DND-41 (cell line): ENCODE measurements at places on chromosomes 16 and 17.

- H3K27me3 ChIP-seq: peaks cover 20% of the 10 kb centered on the region
- H3K4me1 ChIP-seq: no peaks in the 10 kb centered on the region
- DNase-seq: no peak
Measured at GRCh38 chr16:85711982-85712587, 23.3 kb upstream of the GINS2 start.

GRCh38 chr17:17542906-17543635, 46.9 kb upstream of the RASD1 start:
- H3K27me3 ChIP-seq: no peaks in the 10 kb centered on the region
- H3K27ac ChIP-seq: no peak overlapping the region
- no peaks in the 10 kb centered on the region for H3K36me3 ChIP-seq
- no peak for DNase-seq

- H3K27ac ChIP-seq: no peak overlapping the region
- H3K4me1 ChIP-seq: no peaks in the 10 kb centered on the region
- no peak overlapping the region for H3K4me3 ChIP-seq
- no peaks in the 10 kb centered on the region for H3K36me3 ChIP-seq
Measured at GRCh38 chr17:18160128-18160856, 23.3 kb upstream of the ALKBH5 start.

GRCh38 chr17:38575781-38576180, 30.0 kb downstream of the SRCIN1 start:
- H3K4me3 ChIP-seq: no peak overlapping the region
- H3K27me3 ChIP-seq: peaks cover 73% of the 10 kb centered on the region
- DNase-seq: no peak
- peaks cover 4% of the 10 kb centered on the region for H3K4me1 ChIP-seq
- no peak overlapping the region for H3K27ac ChIP-seq

GRCh38 chr17:17749025-17749772, 67.9 kb downstream of the RAI1 start:
- H3K27me3 ChIP-seq: no peaks in the 10 kb centered on the region
- DNase-seq: no peak

DNA sequence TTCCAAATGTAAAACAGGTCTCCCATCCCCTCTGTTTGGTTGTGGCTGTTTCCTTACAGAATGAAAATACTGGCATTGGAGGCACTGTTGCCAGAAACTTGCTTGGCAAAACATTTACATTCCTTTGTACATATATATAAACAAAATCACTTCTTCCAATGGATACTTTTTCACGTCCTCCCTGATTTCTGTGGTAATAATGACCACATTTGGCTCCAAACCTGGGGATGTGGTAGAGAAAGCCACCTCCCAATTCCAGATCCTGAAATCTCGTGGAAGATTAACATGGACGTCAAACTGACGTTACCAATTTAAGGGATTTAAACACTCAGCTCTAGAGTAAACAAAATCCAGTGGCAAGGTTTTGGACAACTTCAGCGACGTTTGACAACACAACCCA, 370.8 kb upstream of the ZFHX3 start:
- H3K36me3 ChIP-seq: no peaks in the 10 kb centered on the region
- no peak overlapping the region for H3K27ac ChIP-seq
- no peak for DNase-seq
- H3K4me1 ChIP-seq: no peaks in the 10 kb centered on the region

DNA sequence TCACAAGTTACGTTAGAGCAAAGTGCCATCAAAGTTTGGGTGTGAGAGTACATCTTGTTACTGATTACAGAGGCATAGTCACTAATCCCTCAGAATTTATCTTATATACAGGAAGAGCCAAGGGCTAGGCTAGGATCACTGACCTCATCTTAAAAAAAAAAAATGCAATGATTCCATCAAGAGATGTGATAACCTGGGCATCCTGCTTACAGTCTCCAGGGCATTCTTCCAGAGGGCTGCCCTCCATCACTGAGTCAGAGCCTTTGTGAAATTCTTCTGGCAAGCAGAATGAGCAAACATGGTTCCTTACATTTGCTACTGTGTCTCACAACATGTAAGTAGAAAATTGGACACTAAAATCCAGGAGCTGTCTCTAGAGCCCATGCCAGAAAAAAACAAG, 410.6 kb downstream of the ZFHX3 start:
- no peak for DNase-seq
- no peak overlapping the region for H3K4me3 ChIP-seq
- H3K4me1 ChIP-seq: peaks cover 5% of the 10 kb centered on the region; the same call in 1 of the 2 replicates
- no peak overlapping the region for H3K27ac ChIP-seq
- no peaks in the 10 kb centered on the region for H3K27me3 ChIP-seq

DNA sequence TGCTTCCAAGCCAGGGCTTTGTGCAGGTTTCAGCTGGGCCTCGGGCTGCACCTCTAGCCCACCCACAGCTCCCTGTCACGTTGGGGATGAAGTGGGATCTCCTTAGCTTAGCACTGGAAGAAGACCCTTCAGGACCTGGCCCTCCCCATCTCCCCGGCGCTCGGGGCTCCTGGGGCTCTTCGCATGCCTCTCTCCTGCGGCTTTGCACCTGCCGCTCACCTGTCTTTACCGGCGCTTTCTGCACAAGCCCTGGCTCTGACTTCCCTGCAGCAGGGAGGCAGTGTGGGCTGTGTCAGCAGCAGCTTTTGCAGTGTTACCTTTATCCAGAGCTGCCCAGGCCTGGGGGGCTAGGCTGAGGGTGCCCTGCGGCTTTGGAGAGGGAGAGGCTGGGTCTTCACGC, 52.3 kb downstream of the NT5M start:
- H3K36me3 ChIP-seq: no peaks in the 10 kb centered on the region

- DNase-seq: no peak
- H3K4me1 ChIP-seq: no peaks in the 10 kb centered on the region
- H3K36me3 ChIP-seq: no peaks in the 10 kb centered on the region
- no peaks in the 10 kb centered on the region for H3K27me3 ChIP-seq
- H3K27ac ChIP-seq: no peak overlapping the region
Measured at GRCh38 chr17:2935632-2936031, 127.8 kb downstream of the OR1D5 start.

DNA sequence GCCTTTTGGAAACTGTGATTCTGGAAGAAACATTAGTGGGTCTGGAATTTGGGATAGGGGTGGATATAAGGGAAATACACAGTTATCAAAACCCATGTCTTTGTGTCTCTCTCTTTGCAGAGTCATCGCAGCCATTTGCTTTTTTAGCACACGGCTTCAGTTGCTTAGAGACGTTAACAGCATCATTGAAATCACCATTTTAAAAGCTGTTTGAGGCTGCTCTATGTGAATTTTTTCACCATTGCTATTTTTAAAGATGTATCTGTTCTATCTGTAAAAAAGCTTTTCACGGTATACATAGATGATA, 47.3 kb downstream of the OMG start:
- H3K27ac ChIP-seq: no peak overlapping the region
- DNase-seq: no peak
- peaks cover 32% of the 10 kb centered on the region for H3K36me3 ChIP-seq
- no peaks in the 10 kb centered on the region for H3K27me3 ChIP-seq

DNA sequence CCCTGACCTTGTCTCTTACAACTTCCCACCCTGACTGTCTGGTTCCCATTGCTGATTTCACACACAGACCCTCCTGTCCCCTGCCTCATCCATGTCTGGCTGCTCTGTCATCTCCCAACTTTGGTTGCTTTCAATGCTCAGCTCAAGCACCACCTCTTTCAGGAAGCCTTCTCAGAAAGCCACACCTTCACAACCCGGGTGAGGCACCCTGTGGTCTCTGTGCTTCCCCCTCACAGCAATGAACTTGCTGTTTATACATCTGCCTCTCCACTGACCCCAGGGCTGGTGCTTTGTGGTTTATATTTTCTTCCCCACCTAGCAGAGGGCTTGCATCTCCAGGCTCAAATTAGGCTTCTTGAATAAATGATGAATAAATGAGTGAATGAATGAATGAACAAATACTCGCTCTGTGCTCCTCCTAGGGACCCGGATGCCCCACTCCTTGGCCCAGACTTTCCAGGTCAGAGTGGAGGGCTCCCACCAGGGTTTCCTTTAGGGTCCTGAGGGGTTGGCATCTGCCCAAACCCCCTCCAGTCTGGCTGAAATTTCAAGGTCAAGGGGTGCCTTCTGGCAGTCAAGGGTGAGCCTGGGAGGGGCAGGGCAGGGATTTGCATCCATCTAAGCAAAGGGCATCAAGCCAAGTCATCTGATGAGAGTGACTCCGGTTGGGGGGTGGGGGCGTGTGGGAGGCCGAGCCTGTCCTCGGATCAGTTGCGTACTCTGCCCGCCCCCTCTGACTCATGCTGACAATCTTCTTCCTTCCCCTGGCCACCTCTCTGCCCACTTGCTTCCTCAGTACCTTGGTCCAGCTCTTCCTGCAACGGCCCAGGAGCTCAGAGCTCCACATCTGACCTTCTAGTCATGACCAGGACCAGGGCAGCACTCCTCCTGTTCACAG, at the start of gene ITGAX:
Gene ITGAX (plus strand): TSS at position 783 of the 898 bp plus-strand sequence. CDS start 79 bp downstream, at position 862.
- H3K27ac ChIP-seq: no peak within 1 kb of the TSS
- DNase-seq: peak; percentile 13
- no peak within 1 kb of the TSS for H3K4me3 ChIP-seq
- H3K36me3 ChIP-seq: no peaks in the 10 kb centered on the region
- H3K27me3 ChIP-seq: no peaks in the 10 kb centered on the region

DNA sequence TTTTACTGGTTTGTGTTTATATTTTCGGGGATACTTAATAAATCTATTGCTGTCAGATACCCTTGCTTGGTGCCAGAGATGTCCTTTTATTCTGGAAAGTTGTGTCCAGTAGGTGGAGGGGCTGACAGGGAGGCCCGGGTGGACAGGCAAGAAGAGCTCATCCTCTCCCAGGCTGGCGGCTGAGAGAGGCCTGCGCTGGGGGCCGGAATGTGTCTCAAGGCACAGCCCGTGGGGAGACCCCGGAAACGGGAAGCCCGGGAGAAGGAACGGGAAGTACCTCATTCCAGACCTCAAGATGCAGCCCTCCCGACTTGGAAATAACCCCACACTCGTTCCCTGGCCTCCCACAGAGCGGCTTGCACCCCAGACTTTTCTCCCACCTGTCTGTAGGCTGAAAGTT, 12.5 kb upstream of the DEF8 start:
- DNase-seq: no peak
- no peak overlapping the region for H3K4me3 ChIP-seq
- no peaks in the 10 kb centered on the region for H3K4me1 ChIP-seq
- H3K36me3 ChIP-seq: no peaks in the 10 kb centered on the region
- peaks cover 4% of the 10 kb centered on the region for H3K27me3 ChIP-seq

GRCh38 chr17:57001541-57001940, 23.6 kb downstream of the SCPEP1 start:
- peaks cover 38% of the 10 kb centered on the region; the same call in 1 of the 2 replicates for H3K36me3 ChIP-seq
- no peak for DNase-seq
- no peak overlapping the region for H3K27ac ChIP-seq
- no peak overlapping the region for H3K4me3 ChIP-seq
- no peaks in the 10 kb centered on the region for H3K4me1 ChIP-seq

DNA sequence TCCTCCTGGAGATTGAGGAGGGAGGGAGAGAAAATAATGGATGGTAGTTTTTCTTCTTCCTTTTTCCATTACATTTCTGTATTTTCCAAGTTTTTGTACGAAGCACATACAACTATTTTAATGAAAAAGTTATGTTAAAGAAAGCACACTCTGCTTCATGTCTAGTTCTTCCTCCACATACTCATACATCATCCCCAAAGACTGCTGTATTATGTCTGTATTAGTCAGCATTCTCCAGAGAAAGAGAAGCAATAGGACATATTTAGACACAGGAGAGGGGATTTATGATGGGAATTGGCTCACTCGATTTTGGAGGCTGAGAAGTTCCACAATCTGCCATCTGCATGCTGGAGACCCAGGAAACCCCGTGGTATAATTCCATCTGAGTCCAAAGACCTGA, 10.1 kb upstream of the ACSM2A start:
- H3K27me3 ChIP-seq: no peaks in the 10 kb centered on the region
- H3K4me1 ChIP-seq: no peaks in the 10 kb centered on the region
- no peak for DNase-seq

GRCh38 chr17:74801896-74802295, 25.8 kb upstream of the NAT9 start:
- H3K27me3 ChIP-seq: no peaks in the 10 kb centered on the region
- DNase-seq: no peak
- peaks cover 38% of the 10 kb centered on the region for H3K36me3 ChIP-seq
- no peak overlapping the region for H3K27ac ChIP-seq
- no peak overlapping the region for H3K4me3 ChIP-seq
- H3K4me1 ChIP-seq: no peaks in the 10 kb centered on the region

- no peaks in the 10 kb centered on the region for H3K36me3 ChIP-seq
- H3K27ac ChIP-seq: no peak overlapping the region
Measured at GRCh38 chr17:50265690-50266315, 8.5 kb upstream of the TMEM92 start.

DNA sequence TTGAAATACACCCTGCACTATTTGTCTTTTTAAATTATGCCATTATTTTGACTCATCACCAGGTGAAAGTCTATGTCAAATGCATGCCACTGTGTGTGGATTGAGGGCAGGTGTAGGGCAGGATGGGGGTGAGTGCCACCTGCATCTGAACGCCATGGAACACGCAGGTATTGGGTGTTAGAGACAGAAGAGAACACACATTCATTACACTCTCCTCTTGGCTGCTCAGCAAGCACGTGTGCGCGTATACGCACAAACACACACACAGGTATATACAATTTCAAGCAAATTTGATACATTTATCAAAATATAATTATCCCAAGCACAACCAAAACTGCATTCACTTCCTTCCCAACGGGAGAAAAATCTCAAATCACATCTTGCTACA, 268.9 kb downstream of the NTN1 start:
- H3K27ac ChIP-seq: no peak overlapping the region
- no peaks in the 10 kb centered on the region for H3K36me3 ChIP-seq
- no peak overlapping the region for H3K4me3 ChIP-seq

- H3K27ac ChIP-seq: peak within 1 kb of the TSS; percentile 95
- H3K4me3 ChIP-seq: peak within 1 kb of the TSS; percentile 43; the same call in 1 of the 2 replicates
Measured at GRCh38 chr17:64020056-64020766, at the start of gene ICAM2. Gene ICAM2 (minus strand): TSS chr17:64020633. CDS start chr17:64006691, 13,942 bp downstream.

- peaks cover 10% of the 10 kb centered on the region; the same call in 1 of the 2 replicates for H3K36me3 ChIP-seq
- no peak overlapping the region for H3K4me3 ChIP-seq
- no peaks in the 10 kb centered on the region for H3K27me3 ChIP-seq
- no peaks in the 10 kb centered on the region for H3K4me1 ChIP-seq
- DNase-seq: no peak
Measured at GRCh38 chr16:56246051-56246817, 54.9 kb downstream of the GNAO1 start.

DNA sequence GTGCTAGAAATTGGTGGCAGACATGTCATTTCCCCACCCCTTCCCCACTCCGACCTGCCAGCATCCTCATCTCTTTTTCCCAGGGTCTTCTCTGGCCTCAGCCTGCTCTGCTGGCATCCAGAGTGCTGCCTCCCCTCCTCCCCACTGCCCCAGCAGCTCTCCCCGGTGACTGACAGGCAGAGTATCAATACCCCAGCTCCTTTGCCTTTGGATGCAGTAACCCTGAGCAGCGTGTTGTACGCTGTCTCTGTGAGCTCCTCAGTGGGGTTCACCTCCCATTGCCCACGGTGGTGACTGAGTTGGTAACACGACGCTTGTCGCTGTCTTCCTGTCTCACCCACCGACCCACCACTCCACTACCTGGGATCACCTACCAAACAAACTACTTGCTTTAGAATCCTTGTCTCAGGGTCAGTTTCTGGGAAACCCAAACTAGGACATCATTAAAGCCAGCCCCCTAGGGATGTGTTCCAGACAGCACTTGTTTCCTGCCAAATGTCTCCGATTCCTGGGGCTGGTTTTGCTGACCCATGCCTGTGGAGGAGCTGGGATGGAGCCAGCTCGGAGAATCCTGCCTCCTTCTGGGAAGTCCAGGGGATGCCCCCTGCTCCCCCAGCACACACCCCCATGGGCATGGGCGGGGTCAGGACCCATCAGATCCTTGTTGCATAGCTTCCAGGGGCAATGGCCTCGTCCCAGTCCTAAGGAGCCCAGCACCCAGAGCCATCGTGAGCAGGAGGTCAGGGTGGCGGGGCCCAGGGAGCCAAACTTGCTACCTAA, 8.3 kb upstream of the SBK1 start:
- H3K4me3 ChIP-seq: no peak overlapping the region
- peaks cover 11% of the 10 kb centered on the region; the same call in 1 of the 2 replicates for H3K4me1 ChIP-seq
- H3K27me3 ChIP-seq: no peaks in the 10 kb centered on the region
- no peak overlapping the region for H3K27ac ChIP-seq
- H3K36me3 ChIP-seq: no peaks in the 10 kb centered on the region
- DNase-seq: no peak
